Glutamatergic neuron (in vitro differentiated cells): ENCODE measurements at places on chromosomes 12 and 14.

DNA sequence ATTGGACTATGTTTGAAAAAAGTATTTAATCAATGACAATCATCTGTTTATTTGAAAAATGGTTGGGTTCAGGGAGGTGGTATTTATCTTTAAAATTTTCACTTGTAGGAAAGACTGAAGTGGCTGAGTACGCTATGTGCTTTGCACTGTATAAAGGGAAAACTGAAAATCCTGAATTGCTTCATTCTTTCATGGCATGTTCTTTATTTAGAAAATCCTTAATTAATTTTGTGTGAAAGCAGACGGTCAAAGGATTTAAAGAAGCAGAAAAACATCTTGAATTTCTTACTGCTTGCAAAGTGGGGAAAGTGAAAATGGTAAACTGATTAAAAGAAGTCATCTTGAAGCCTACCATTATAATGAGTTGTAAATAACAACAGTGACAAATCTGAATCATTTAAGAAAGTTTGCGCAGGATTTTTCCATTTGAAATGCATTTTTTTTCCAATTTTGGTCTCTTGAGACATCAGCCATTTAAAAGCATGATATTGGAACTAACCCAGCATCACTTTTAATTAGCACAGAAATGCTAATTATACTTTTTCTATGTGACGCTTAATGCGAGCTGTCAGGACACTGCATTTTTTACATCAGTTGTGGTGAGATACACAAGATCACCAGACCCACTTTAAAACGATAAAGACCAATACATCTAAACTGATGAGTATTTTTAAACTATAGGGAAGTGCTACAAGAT is 169.0 kb downstream of the NEDD1 start:
- no peak for DNase-seq

DNA sequence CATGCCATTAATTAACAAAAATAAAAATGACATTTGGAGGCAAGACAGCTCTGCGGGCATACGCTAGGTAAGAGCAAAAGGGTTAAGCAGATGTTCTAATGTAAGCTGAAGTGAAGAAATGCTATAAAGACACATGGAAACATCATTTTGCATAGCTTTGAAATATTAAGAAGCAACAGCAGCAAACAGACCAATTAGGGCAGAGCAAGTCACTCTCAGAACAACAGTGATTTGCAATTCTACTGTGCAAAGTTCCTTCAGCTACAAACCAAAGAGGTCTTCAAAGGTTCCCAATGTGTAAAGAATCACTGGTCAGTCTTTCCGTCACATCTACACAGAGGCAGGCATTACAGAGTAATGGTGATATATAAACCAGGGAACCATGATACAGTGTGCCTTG is 68.2 kb downstream of the PAPLN start:
- no peak for DNase-seq

GRCh38 chr12:57154804-57155434 is 7.5 kb upstream of the LRP1-AS start:
- no peak for DNase-seq

DNA sequence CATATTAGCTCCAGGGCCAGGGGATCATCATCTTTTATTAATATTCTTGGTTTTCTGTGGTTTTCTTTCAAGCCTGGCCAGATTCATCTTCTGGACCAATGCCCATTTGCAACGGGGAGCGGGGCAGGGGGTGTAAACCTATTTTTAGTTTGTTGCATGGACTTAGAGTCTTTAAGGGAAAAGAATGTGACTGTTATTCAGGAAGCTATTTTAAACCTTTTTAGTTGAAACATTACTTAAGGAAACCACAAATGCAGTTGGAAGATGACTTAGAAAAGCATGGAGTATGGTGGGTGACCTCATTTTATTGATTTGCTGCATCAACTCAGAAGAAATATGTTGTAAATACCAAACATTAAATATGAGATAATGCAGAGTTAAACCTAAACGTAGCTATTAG is 368.4 kb upstream of the E2F7 start:
- DNase-seq, result no peak

DNA sequence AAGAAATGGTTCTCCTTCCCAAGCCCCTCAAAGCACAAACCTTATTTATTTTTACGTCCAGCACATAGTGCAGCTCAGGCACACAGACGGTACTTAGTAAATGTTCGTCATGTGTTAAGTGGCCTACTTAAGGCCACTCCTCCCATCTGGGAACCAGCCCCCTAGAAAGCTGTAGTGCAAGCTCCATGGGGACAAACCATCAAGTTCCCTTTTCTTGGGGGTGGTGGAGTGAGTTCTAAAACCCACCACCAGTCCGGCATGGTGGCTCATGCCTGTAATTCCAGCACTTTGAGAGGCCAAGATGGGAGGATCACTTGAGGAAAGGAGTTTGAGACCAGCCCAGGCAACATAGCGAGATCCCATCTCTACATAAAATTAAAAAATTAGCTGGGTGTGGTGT is 49.4 kb downstream of the PITPNM2 start:
- no peak for DNase-seq

DNA sequence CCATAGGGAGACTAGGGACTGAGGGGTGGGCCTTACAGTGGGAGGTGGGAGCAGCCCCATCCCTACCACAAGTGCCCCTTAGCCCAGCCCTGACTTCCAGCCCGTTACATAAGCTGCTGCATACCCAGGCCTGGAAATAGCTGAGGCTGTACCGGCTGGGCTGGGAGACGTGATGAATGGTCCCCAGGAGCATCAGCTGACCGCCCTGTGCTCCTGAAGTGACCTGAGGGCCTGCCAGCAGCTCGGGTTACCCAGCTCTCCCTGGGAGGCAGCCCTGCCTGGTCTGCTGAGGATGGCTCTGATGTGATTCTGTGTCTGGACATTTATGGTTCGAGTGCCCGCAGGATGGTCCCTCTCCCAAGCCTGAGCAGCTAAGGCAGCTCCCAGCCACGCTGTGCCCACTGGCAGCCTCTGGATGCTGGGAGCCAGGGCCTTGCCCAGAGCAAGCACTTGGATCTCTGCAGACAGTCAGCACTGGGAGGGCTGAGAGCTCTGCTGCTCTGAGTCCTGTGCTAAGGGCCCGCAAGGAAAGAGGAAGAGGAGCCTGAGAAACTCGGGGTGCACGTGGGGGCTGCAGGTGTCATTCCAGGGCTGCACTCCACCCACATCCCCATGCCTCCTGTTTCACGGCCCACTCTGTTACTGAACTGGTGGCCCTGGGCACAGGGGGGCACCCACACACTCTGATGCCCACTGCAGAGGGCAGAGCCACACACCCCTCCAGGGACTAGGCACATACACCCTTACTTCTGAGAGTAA is 20.5 kb downstream of the TAMALIN start:
- DNase-seq, result peak; percentile 61

GRCh38 chr12:128726886-128727285 is 96.9 kb downstream of the SLC15A4 start:
- DNase-seq, result no peak

DNA sequence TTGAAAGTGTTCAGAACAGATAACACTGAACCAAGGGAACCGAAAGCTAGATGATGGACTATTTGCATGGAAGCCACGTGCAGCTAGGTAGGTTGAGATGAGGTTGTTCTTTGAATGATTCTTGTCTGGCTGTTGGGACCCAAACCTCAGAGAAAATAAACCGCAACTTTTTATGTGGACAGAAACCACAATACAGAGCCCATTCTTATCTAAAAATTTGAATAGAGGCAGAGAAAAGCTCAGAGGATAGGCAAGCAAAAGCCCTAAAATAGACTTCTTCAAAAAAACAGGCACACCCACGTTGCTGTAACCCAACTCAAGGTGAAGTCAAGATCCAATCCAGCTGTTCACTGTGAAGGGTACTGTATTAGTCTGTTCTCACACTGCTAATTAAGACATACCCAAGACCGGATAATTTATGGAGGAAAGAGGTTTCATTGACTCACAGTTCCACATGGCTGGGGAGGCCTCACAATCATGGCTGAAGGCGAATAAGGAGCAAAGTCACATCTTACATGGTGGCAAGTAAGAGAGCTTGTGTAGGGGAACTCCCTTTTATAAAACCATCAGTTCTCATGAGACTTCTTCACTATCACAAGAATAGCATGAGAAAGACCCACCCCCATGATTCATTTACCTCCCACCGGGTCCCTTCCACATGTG is 353.8 kb downstream of the AACS start:
- DNase-seq, result no peak

DNA sequence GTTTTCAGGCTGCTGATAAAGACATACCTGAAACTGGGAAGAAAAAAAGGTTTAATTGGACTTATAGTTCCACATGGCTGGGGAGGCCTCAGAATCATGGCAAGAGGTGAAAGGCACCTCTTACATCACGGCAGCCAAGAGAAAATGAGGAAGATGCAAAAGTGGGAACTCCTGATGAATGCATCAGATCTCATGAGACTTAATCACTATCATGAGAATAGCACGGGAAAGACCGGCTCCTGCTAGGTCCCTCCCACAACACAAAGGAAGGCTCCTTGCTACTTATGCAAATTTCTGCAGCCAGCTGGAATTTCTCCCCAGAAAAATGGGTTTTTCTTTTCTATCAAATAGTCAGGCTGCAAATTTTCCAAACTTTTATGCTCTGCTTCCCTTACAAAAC is 174.1 kb upstream of the RMST start:
- no peak for DNase-seq

GRCh38 chr12:96183734-96184370 is 10.3 kb upstream of the ELK3 start:
- no peak for DNase-seq

DNA sequence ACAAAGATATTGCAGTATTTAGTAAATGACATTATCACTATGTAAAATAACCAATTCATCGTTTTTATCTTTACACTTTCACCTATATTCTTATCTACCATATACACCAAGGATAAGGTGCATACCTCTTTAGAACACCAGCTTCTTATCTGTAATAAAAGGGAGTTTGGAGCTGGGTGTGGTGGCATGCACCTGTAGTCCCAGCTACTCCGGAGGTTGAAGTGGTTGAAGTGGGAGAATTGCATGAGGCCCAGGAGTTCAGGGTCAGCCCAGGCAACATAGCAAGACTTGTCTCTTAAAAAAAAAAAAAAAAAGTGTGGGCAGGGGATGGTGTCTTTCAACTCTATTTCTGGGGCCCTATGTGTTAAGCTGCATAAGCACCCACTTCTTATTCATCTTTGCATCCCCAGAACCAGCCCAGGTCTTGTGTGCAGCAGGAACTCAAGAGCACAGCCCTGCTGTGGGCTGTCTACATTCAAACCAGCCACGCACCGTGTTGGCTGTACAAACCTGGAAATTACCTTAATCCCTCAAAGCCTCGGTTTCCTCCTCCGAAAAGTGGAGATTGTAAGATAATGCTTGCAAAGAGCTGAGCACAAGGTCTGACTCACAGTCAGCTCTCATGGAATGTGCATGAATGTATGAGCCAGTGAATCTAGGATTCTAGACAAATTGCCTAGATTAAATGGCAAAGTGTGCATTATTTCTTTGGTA is 256.6 kb upstream of the FOXN3 start:
- DNase-seq, result no peak

DNA sequence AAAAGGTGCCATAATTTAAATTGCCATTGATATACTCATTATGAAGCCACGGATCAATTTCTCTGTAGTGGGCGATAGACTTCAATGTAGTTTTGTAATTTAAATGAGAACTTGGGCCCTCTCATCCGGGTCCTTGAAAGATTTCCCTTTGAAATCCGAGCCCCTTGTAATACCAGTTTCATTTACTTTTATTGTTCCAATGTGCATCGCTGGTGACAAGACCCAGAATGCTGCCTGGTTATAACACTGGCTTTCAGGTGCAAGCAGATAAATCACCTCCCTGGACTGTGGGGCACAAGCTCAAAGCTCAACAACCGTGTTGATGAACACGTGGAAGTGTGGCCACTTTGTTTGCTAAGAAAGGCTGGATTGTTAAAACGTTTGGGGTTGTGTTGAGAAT is 68.9 kb upstream of the FZD10 start:
- DNase-seq, result no peak
